ENCODE measurements at places on chromosomes 1 and 21. TPM values are rescaled to one million over a fixed set of nuclear protein-coding genes. Genes with fewer than 3 reads are reported as not detected.

SPRR1B gene
- not detected for polyA plus RNA-seq

SLAMF6 gene
- polyA plus RNA-seq, result not detected

GRCh38 chr1:118159569-118159968, 25.5 kb downstream of the SPAG17 start:
- H3K4me3 ChIP-seq, result no peak overlapping the region
- no peak for DNase-seq
- H3K36me3 ChIP-seq, result no peaks in the 10 kb centered on the region
- no peaks in the 10 kb centered on the region for H3K27me3 ChIP-seq

- H3K4me3 ChIP-seq, result no peak overlapping the region
- H3K27ac ChIP-seq, result no peak overlapping the region
- no peaks in the 10 kb centered on the region for H3K36me3 ChIP-seq
- DNase-seq, result no peak
- no peaks in the 10 kb centered on the region for H3K27me3 ChIP-seq
- no peaks in the 10 kb centered on the region for H3K4me1 ChIP-seq
These were observed 24.0 kb upstream of the DENND1B start for GRCh38 chr1:197799271-197799670.

DNA sequence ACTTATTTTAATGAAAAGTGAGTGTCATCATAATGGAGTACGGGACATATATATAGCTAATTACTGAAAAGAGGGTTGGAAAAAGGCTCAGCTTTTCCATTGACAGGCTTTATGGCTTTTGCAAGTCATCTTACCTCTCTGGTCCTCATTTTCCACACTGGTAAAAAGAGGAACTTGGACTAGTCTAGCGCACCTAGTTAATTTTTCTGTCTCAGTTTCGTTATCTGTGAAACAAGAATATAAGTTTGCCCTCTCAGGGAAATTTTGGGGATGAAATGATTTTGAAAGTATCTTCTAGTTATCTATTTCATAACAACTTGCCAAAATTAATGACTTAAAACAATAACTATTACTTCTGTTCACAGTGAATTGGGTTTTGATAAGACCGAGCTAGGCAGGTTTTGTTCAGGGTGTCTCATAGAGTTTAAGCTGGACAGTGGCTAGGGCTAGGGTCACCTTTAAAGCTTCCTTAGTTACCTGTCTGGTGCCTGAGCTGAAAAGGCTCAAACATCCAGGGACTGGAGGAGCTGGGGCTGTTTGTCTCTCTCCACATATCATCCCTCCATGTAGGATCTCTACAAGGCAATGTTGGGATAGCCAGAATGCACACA, 91.7 kb downstream of the TYW3 start:
- H3K4me3 ChIP-seq, result no peak overlapping the region
- H3K27me3 ChIP-seq, result no peaks in the 10 kb centered on the region
- no peaks in the 10 kb centered on the region for H3K4me1 ChIP-seq
- DNase-seq, result no peak
- no peaks in the 10 kb centered on the region for H3K36me3 ChIP-seq

DNA sequence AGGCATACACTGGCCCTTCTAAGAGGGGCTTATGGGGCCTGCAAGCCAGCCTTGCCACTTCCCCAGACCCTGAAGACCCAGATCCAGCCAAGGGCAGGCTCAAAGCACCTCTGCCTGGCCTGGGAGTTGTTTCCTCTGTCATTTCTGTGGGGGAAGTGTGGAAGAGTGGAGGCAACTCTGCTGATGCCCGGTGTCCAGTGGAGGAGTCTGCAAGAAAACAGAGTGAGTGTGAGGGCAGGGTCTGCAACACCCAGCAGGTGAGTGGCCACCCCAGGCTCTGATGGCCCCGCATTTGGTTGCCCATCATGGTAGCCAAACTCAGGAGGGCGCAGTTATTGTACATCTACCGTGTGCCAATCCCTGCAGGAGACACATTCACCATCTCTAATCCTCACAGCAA, 8.4 kb downstream of the CLEC20A start:
- no peaks in the 10 kb centered on the region for H3K27me3 ChIP-seq
- H3K4me1 ChIP-seq, result peaks cover 20% of the 10 kb centered on the region
- no peak for DNase-seq
- no peak overlapping the region for H3K4me3 ChIP-seq
- no peak overlapping the region for H3K27ac ChIP-seq

GRCh38 chr21:44020551-44020950, 8.4 kb downstream of the TRAPPC10 start:
- DNase-seq, result no peak
- no peak overlapping the region for H3K27ac ChIP-seq
- no peaks in the 10 kb centered on the region for H3K27me3 ChIP-seq

GRCh38 chr21:39951183-39952101, 84.2 kb downstream of the PCP4 start:
- no peak overlapping the region for H3K27ac ChIP-seq
- no peak overlapping the region for H3K4me3 ChIP-seq
- no peaks in the 10 kb centered on the region for H3K36me3 ChIP-seq
- DNase-seq, result no peak
- H3K27me3 ChIP-seq, result no peaks in the 10 kb centered on the region

DNA sequence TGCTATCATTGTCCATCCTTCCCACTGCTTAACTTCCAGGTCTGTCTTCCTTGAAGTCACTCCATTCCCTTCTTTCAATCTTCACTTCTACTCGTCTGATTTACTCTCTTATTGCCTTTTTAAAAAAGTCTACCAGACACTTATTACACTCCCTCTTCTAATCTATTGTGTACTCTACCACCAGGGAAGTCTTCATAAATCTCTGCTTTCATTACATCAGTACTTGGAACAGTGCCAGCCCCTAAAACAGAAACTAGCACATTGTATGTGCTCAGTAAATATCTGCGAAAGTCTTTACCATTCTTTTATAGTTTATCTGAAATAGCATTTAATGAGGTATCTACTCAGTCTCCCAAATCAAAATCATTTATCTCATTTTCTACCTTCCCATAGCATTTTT, 236.4 kb downstream of the USH2A start:
- H3K36me3 ChIP-seq, result no peaks in the 10 kb centered on the region
- H3K4me3 ChIP-seq, result no peak overlapping the region
- H3K4me1 ChIP-seq, result no peaks in the 10 kb centered on the region
- H3K27me3 ChIP-seq, result no peaks in the 10 kb centered on the region

DNA sequence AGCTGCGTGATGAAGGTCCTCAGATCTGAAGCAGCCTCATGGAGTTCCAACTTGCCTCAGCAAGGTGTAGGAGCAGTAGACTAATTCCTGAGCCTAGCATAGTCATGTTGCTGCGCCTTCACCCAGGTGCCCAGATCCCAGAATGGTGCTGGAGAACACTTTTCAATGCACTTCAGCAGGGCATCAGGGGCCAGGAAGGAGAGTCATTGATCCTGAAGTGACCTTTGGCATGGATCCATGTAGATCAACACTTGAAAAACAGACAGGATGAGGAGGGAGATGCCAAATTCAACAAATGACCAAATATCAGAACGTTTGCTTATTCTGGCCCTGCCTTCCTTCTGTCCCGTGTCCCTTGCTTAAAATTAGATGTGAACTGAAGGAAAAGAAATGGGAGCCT, 91.9 kb downstream of the LEPR start:
- H3K36me3 ChIP-seq, result no peaks in the 10 kb centered on the region
- H3K4me1 ChIP-seq, result peaks cover 27% of the 10 kb centered on the region

DNA sequence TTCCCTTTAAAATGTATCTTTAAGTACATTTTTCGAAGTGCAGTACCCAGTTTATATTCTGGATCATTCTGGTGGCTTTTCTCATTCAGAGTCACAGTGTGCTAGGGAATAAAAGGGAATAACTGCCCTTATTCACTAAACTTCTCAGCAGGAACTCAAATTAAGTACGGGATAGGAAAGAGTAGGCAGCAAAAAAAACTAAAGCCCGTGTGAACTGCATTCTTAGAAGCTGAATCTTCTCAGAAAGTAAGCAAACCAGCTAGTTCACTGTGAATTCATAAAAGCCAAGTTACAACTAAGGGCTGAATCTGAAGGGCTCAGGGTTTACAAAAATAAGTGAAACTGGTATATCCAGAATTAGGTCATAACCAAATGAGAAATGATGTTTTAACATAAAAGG, 22.0 kb downstream of the PRPF38A start:
- no peaks in the 10 kb centered on the region for H3K27me3 ChIP-seq
- no peak overlapping the region for H3K27ac ChIP-seq
- no peak for DNase-seq
- H3K4me1 ChIP-seq, result peaks cover 9% of the 10 kb centered on the region
- no peak overlapping the region for H3K4me3 ChIP-seq

Data from endothelial cell of umbilical vein (primary cell).